ENCODE measurements at places on chromosomes 1 and 21. TPM values are rescaled to one million over a fixed set of nuclear protein-coding genes. Genes with fewer than 3 reads are reported as not detected.

GRCh38 chr1:100340494-100340893 lies 11.8 kb upstream of the CDC14A start:
- DNase-seq = no peak

DNA sequence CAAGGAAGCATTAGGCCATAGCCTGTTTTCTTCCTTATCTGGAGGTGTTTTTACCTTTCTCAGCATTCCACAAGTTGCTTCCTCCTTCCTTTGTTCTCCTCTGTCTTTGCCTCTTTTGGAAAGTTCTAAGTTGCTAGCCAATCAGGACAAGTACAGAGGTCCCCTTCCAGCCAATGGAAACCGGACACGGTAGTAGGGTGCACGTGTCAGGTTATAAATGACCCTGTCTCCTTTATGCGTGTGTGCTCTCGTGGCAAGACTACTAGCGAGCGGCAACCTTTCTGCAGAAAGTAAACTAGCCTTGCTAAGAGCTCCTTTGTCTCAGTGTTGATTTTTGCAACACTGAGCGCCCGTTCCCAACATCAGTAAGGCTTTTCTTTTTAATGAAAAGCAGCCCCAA lies 1.5 kb upstream of the ACADM start:
- no peak for DNase-seq

- DNase-seq = no peak
Measured at GRCh38 chr1:164781972-164782371, 223.0 kb downstream of the PBX1 start.

DNA sequence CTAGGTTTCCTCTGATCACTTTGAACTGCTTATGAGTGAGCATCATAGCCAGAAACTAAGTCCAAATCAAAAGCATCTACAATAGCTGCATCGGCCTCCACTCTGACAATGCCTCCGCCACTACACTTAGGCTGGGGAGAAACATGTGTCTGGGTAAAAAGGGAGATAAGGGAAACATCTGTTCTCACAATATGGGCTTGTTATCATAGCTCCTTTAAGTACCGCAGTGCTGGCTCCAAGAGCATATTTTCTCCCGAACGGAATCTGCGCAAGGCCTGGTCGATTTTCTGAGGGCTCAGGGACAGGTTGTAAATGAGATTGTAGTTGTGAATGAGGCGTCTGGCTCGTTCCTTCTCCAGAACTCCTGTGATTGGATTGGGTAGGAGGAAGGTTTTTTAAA lies 63.9 kb upstream of the CYP2J2 start:
- DNase-seq = no peak

DNA sequence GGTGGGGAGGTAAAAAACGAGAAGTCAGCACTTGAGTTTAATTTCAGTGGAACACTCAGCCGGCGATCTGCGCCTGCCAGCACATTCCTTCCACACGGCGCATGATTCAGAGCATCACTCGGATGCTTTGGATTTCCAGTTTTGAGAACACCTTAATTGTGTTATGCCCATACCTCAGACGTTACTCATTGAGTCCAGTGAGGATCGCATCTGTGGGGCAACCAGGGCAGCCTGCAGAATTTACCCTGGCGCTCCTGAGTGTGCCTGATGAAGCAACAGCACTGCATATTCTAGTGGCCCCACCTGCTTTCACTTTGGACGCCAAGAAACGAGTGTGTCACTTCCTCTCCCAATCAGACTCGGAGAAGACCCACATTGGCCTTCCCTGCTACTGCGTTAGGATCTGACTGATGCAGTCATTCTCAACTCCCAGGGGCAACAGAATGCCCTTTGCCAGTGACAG lies 19.9 kb downstream of the FAM89A start:
- DNase-seq = peak; percentile 25

IL22RA1 gene
- 4.5 TPM for total RNA-seq

LIPI gene
- total RNA-seq = not detected

DNA sequence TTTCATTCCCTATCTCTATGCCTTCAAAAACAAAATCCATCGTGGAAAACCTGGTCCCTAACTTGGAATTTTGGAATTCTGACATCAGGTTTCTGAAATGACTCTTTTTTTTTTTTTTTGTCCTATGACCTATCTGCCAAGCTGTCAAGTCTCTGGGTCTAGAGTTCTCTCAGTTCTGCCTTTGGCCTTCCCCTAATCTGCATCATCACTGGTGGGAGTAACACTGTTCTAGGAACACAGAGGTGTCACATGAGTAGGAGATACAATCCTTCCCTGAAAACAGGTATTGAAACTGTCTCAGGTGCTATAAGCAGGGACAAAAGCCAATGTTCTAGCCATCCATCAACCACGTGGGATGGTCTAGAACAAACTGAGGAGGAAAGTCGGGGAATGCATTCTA lies 142.0 kb upstream of the ATP1B1 start:
- no peak for DNase-seq

PLEKHN1 gene
- total RNA-seq = 0.17 TPM

GRCh38 chr1:67789551-67789950 lies 43.7 kb downstream of the GNG12 start:
- no peak for DNase-seq

ITSN1 gene
- total RNA-seq = 52.0 TPM

- no peak for DNase-seq
Measured at GRCh38 chr1:199223936-199224335, 585.1 kb downstream of the PTPRC start.

SPATA1 gene
- total RNA-seq = 0.75 TPM

GRCh38 chr1:55538428-55538827 lies 323.3 kb upstream of the USP24 start:
- no peak for DNase-seq

- no peak for DNase-seq
Measured at GRCh38 chr1:81142099-81142826, 658.5 kb upstream of the ADGRL2 start.

DNA sequence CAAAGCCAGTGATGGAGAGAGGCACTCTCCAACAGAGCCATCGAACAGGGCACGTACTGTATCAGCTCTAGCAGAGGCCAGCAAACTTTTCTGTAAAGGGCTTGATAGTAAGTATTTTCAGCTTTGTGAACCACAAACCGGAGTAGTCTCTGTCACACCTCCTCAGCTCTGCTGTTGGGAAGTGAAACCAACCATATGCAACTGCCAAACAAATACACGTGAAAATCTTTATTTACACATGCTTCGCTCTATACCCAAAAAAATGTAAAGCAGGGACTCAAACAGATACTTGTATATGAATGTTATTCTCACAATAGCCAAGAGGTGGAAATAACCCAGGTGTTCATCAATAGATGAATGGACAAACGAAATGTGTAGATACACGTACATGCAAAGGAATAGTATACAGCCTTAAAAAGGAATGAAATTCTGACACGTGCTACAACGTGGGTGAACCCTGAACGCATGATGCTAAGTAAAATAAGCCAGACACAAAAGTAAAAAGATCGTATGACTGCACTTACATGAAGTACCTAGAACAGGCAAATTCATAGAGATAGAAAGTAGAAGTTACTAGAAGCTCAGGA lies 39.0 kb downstream of the SETD4 start:
- DNase-seq = no peak

AHCTF1 gene
- total RNA-seq = 17.5 TPM

- DNase-seq = no peak
Measured at GRCh38 chr1:32947669-32948389, 16.8 kb downstream of the RNF19B start.

GRCh38 chr1:2267862-2268261 lies 39.7 kb downstream of the SKI start:
- no peak for DNase-seq

SHCBP1L gene
- 0.37 TPM for total RNA-seq

GRCh38 chr1:226708967-226709396 lies 30.1 kb downstream of the ITPKB start:
- no peak for DNase-seq

C1QB gene
- total RNA-seq = 112 TPM

RNU1-1 gene
- total RNA-seq = under 0.01 TPM

DNA sequence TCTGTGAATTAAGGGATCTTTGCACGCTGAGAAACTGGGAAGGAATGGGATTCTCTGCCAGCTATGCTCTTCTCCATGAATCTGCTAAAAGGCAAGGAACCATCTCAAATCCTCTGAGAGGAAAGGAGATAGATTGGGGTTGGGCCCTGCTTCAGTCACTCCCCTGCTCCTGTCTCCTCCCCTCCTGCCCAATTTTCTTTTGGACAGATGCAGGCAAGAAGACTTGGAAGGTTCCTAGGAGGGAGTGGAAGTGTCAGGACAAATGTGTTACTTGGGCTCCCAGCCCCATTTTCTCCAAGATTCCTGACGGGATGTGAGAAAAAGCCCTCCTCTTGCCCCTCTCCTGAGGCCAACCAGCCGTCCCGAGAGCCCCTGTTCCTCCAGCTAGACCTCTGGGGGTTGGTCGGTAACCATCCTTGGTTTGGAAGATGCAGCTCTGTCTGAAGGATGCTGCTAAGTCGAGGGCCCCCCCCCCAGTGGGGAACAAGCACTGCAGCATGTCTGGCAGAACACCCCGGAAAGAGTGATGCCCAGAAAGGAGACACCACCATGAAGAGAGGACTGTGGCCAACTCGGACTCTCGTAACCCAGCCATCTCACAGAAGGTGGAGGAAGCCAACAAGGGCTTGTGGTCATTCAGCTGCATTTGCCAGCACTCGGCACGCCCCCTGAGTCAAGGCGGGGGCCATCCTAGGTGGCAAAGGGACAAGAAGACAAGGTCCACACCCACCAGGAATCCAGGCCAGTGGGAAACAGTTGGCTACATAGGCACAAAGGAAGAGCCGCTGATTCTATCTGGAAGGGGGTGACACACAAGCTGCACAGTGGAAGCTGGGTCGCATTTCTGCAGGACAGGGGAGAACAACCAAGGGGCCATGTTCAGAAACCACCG lies 43.7 kb downstream of the CDK18 start:
- peak; percentile 25 for DNase-seq

GRCh38 chr1:110690709-110691365 lies 16.1 kb upstream of the KCNA3 start:
- DNase-seq = no peak

DNA sequence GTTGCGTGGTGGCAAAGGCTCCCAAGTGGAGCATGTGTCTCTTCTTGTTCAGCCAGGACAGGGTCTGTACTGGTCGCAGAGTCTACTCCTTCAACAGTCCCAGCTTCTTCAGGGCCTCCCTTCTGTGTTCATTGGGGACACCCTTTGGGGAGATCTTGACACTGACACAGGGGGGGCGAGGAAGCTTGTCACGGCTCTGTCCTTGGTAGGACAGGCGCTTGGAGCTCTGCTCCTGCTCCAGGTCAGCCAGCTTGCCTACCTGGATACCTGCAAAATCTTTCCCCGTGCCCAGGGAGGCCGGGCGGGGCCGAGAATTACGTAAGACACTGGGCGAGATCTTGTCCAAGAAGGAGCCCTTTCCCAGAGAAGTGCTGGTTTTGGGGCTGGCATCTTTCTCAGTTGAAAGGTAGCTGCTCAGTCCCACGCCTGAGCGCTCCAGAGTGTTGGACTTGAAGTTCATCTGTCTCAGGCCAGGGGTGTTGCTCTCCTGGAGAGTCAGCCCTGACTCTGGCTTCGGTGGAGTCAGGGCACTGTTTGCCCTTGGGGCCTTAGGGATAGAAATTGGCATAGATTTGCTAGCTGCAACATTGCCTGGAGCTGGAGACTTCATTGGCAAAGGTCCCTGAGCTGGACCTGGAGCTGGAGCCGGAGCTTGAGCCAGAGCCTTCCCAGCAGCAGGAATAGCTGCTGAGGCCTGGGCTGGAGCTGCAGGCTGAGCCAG lies 10.5 kb downstream of the C1orf116 start:
- DNase-seq = no peak

LAD1 gene
- total RNA-seq = 3.4 TPM

DNA sequence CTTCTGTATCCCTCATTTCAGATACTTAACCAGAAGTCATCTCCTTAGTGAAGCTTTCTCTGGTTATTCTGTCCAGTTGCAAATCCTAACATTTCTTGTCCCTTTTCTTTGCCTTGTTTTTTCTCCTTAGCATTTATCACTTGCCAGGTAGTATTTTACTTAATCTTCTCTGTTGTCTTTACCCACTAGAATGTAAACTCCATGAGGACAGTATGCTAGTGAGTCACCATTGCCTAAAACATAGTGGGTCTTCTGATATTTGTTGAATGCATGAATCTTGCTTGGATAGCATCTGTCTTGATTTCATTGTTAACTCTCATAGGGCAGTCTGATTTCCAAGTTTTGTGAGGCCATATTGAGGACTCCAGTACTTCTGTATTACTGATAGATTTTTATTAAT lies 9.6 kb downstream of the CAPZA1 start:
- DNase-seq = no peak

DNA sequence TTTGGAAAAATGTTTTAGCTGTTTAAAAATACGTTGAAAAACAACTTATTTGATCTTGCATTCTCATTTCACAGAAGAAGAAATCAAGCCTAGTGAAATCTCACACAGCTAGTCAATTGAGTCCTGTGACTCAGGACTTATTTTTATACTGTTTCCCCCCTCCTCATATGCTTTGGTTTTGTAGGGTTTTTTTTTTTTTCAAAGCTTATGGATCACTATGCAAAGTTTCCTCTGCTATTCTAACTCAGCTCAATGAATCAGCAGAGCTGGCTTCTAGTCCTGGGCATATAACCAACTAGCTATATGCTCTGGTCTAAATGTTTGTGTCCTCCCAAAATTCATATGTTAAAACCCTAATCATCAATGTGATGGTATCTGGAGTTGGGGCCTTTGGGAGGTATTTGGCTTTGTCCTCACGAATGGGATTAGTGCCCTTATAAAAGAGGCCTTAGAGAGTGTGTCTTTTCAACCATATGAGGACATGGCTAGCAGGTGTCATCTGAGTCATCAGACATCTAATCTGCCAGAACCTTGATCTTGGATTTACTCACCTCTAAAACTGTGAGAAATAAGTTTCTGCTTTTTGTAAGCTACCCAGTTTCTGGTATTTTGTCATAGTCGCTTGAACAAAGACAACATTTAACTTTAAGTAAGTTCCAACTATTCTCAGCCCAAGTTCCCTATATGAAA lies 317.2 kb upstream of the C1orf87 start:
- DNase-seq = no peak

UMODL1 gene
- total RNA-seq = 0.08 TPM

DNA sequence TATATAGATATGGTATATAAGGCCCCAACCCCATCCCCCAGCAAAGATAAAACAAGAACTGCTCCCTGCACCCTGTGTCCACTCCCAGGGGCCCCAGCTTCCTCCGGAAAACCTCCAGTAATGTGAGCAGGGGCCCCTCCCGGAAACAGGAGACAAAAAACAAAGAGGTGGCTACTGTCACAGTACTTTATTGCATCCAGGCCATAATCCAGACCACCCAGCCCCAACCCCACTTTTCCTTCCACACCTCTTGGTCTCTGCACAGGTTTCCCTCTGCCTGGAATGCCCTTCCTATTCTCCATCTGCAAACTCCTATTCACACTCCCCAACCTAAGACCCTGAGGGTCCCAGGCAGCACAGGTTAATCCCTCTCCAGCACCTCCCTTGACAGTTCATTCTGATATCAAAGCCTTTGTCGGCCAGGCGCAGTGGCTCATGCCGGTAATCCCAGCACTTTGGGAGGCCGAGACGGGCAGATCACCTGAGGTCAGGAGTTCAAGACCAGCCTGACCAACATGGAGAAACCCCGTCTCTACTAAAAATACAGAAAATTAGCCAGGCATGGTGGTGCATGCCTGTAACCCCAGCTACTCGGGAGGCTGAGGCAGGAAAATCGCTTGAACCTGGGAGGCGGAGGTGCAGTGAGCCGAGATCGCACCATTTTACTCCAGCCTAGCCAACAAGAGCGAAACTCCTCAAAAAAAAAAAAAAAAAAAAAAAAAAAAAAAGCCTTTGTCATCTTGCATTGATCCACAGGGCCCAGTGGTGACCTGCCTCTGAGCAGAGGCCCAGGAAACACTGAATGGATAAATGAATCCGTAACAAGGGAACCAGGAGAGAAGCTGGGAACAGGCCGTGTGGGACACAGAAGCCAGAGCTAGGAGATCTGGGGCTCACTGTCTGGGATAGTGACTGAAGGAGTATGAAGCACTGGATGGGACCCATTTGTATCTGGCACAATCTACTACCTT lies 2.3 kb upstream of the AUNIP start:
- no peak for DNase-seq

RGS7 gene
- total RNA-seq = not detected
